ENCODE measurements at places on chromosomes 12 and 14.

DNA sequence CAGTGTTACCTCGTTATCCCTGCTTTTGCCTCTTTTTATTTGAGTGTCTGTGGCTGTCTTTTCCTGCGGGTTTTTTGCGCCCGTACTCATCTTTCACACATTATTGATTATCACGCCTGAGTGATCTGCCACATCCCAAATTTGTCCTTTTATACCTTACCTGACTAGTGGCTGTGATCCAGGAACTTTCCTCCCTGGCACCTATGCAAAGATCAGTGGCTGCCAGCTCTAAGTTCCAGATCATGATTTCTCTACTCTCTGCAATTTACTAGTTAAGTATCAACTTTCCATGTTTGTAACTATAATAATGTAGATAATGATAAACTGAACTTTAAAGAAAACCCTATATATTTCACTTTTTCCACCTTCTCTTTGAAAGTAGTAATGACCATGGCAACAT lies 36.9 kb downstream of the PLEKHA5 start:
- DNase-seq = no peak

DNA sequence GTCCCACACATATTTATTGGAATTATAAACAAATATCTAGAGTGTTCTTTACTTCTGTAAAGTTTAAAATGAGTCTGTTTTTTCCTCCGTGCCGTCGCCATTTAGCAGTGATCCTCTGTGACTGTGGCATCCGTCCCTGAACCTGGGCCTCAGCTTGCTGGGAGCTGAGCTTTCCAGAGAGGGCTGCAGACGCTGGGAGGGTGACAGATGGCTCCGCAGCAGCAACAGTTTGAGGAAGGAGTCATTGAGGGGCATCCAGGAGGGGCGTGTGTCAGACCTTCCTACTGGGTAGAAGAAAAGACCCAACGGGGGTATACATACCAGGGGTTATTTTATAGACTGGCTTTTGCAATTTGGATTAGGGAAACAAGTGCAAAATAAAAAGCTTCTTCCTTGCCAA lies 47.9 kb downstream of the NEUROD4 start:
- no peak for DNase-seq

DNA sequence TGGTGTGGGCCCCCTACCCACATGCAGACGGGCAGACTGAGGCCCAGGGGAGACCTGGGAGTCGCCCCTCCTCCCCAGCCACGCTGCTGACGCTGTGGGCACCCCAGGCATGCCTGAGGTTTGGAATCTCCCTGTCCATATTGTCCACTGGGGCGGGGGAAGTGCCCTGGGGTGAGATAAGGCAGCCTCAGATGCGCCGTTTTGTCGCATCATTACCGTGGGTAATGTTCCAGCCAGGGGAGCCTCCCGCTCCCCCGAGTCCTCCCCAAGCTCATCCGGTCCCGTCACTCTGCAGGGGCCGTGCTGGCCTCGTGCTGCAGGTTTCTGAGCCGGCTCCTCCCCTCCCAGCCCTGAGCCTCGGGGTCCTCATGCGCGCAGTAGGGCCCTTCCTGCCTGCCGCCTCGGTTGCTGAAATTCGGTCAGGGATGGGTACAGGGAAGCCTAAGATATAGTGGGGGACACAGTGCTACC lies 11.4 kb downstream of the INF2 start:
- no peak for DNase-seq

GRCh38 chr14:63986789-63987533 lies 134.2 kb downstream of the SYNE2 start:
- no peak for DNase-seq

DNA sequence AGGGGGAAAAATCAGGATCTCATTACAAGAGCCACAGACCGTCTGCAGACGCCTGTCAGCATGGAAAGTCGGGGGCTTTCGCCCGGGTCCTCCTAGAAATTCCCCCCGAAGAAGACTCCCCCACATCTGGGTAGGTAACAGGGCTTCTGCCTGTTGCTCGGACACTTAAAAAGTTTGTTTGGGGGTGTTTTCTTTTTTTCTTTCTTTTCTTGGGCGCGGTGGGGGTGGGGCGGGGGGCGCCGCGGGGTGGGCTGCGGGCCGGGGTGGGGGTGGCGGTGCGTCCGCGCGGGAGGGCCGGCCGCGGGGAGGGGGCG lies 358 bp downstream of the ELK3 start:
- DNase-seq = no peak

DNA sequence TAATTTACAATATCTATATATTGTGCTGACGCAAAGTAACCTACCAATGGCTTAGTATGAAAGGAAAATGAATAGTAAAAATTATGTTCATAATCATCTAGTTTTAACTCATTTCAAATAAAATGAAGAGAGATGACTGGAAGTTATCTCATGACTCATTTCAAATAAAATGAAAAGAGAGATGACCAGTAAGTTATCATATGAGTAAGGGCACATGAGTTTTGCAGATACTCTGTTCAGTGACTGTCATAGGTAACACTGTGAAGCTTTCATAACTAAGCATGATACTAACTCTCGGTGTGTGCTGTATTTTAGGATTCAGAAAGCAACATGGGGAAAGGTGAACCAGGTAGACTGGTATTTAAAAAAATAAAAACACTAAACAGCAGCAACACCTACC lies 364.5 kb upstream of the DIO2 start:
- DNase-seq = no peak

DNA sequence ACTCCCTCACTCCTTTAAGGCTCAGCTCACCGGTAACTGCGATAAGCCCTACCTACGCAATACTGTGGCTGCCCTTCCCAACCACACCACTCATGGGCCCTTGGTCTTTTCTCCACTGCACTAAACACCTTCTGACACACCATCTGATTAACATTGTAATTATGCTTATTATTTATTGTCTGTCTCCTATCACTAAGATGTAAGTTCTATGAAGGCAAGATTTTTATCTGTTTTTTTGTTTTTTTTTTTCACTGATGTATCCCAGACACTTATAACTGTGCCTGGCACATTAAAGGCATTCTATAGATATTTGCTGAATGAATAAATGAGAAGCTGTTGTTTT lies 34.2 kb upstream of the PYGL start:
- no peak for DNase-seq

DNA sequence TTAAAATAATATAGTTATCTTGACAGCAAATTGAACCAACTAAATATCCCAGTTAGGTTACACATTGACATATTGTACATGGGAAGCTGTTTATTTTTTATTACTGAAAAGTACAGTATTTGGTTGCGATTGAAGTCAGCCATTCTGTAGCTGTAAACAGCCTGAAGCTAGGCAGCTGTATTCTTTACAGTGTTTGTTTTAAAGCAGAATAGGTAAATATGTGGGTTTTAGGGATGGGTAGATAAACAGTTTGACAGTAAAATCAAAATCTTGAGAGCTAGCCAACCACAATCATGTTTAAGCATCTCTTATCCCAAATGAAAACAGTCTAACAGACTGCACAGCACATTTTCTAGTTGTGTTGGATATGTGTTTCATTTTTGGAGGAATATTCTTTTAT lies 45.7 kb downstream of the TTC6 start:
- DNase-seq = no peak

- no peak for DNase-seq
Measured at GRCh38 chr14:93759719-93760307, 28.5 kb downstream of the PRIMA1 start.

GRCh38 chr12:54404061-54405004 lies 14.7 kb downstream of the ITGA5 start:
- DNase-seq = no peak

GRCh38 chr14:22381766-22382165 lies 207.3 kb downstream of the DAD1 start:
- DNase-seq = no peak

GRCh38 chr12:65391711-65392110 lies 113.2 kb downstream of the MSRB3 start:
- no peak for DNase-seq

DNA sequence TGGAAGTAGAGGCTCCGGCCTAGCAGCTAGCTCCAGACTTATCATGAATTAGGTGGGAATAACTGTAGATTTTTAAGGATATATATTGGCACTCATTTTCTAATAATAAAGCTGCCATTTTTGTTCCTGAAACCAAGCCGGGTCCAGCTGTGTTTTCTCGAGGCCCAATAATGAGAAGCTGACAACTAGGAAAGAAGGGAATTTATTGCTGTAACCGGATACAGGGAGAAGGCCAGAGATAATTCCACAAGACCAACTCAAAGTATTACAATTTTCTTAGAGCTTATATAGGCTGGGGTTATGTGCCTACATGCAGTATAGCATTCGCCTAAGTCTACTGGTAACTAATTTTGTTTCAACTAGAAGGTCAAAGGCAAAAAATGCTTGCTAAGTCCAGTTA lies 122.3 kb upstream of the FBXO33 start:
- no peak for DNase-seq

GRCh38 chr14:105529569-105530284 lies 3.3 kb downstream of the TMEM121 start:
- DNase-seq = peak; percentile 51

- no peak for DNase-seq
Measured at GRCh38 chr12:39874785-39875184, 231.1 kb downstream of the SLC2A13 start.

DNA sequence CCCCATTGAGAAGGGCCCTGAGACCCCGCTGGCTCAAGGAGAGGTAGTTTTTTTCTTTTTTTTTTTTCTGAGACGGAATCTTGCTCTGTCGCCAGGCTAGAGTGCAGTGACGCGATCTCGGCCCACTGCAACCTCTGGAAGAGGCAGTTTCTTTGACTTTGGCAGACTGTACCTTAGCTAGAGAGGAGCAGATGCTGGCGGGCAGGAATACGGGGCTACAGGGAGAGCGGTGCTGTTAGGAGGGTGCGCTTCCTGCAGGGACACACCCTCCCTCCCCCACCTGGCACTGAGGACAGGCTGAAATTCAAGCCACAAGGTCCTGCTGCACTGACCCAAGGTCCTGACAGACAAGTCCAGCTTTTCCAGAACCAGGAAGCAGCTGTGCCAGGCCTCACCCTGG lies 32.2 kb upstream of the NUDT14 start:
- no peak for DNase-seq

DNA sequence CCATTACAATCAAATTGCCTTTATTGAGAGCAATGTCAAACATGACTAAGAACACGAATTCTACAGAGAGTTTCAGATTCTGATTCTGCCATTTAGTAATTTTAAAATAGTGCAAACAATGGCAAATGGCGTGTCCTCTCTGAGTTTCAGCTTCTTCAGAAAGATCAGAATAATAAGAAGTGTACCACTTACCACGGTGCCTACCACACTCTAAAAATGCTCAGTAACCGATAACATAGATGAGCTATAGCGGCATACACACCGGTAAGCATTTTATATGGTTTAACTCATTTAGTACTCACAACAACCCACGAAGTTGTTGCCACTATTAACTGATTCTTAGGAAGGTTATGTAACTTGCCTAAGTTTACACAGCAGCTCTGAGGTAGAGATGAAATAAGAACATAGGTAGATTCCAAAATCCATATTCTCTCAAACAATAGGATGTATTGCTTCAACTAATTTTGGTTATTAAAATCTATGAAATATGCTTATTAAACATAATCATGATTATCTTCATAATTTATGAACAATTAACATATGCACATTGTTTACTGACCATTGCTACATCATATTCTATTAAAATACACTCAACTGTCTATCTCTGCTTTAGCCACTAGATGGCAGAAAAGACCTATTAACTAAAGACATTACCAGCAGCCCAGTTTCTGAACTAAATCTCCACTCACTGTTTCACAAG lies 38.3 kb downstream of the SLC6A15 start:
- no peak for DNase-seq

DNA sequence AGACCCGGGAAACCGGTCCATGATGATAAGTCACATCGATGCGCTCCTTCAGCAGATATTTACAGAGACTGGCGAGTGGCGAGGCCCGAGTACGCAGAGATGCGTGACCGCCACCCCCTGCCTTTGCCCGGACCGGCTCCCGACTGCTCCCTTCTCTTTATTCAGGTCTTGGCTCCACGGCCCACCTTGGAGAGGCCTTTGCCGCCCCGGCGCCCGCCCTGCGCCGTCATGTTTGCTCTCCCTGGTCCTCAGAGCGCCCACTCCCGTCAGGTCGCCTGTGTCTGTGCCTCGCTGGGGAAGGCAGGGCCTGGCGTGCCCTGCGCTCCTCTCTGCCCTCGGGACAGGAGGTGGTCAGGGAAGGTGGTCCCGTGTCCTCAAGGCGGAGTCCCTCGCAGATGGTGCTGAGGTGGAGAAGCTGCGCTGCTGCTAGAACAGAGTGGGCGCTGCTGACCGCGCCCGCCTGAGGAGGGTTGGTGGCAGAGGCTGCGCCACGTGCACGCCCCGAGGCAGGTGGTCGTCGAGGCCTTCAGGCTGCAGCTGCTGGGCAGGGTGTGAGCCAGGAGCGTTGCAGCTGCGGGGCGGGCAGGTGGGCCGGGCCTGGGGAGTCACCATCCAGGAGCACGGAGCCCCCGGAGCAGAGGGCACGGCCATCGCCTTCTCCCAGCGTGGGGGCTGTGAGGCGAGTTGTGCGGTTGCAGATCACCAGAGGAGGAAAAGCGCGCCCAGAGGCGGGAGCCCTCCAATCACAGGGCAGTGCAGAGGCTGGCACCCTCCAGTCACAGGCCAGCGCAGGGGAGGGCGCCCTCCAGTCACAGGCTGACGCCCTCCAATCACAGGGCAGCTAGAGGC lies 27.2 kb downstream of the DDX51 start:
- DNase-seq = no peak

DNA sequence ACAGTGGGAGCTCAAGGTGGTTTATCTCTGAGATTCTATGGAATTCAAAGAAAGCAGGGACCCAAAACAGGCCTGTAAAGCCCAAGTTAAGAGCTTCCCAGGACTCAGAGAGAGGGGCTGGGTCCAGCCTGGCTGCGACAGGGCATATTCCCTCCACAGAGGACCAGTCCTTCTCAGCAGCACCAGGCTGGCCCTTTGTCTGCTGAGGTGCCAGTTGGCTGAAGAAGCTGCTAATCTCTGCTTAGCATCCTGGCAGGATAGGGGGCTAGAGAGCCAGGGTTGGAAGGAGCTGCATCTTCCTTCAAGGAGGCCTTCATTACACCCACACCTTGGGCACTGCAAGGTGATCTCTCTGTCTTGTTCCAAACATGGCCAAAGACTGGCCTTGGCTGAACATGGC lies 68.3 kb upstream of the TUNAR start:
- no peak for DNase-seq

GRCh38 chr14:28709571-28710305 lies 56.8 kb upstream of the FOXG1 start:
- no peak for DNase-seq

DNA sequence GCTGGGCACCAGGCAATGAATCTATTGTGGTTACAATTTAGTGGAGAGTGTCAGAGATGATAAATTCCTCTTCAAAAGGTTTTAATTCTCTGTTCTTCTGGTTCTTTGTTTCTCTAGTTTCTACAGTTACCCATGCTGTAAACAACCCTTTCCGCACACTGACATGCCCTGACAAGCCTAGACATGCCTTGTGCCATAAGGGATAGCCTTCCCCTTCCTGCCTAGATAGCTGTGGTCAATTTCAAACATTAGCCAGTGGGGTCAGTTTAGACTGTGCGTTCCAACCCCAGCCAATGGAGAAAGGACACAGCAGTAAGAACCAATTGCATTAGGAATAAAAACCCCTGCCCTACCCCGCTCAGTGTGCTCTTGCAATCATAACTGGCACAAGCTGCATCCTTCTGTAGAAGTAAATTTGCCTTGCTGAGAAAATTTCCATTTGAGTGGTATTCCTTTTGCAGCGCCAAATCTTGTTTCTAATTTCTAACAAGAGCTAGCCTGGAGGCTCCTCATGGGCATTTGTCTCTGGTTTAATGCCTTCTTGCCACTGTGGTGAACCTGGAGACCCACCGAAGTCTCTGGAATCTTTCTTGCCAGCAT lies 6.4 kb downstream of the EDDM3A start:
- no peak for DNase-seq
